ENCODE measurements at places on chromosomes 16 and 17.
A peak's percentile ranks its signal among the peaks of the same experiment; 100 is the strongest.

DNA sequence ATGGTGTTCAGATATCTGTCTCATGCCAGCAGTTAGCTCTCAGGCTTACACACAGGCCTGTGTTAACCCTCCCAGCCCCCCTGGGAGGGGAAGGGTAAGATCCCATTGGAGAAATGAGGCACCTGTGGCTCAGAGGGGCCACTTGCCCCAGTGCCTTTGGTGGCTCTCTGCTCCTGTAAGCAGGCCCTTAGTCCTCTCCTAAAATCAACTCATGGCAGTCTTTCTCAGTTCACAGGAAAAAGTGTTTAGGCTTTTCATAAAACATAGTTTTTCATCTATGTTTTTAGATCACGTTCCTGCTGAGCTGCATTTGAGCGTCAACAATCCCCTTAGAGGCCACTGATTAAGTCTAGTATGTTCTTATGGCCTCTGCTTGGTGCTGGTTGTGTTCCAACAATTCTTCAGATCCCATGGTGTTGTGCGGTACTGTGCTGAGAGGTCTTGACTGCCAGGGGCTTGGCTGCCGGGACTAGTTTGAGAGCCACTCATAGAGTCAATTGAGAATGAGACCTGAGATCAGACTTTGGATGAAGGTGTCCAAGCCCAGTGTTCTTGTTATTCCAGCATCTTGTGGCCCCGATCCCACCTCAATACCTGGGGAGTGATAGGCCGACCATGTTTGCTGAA lies 10.6 kb downstream of the TAOK2 start:
- DNase-seq = no peak

- no peak for DNase-seq
These were observed 8.3 kb downstream of the NKIRAS2 start for GRCh38 chr17:42027961-42028790.

GRCh38 chr17:39915559-39915958 lies 2.9 kb downstream of the GSDMB start:
- DNase-seq = no peak

DNA sequence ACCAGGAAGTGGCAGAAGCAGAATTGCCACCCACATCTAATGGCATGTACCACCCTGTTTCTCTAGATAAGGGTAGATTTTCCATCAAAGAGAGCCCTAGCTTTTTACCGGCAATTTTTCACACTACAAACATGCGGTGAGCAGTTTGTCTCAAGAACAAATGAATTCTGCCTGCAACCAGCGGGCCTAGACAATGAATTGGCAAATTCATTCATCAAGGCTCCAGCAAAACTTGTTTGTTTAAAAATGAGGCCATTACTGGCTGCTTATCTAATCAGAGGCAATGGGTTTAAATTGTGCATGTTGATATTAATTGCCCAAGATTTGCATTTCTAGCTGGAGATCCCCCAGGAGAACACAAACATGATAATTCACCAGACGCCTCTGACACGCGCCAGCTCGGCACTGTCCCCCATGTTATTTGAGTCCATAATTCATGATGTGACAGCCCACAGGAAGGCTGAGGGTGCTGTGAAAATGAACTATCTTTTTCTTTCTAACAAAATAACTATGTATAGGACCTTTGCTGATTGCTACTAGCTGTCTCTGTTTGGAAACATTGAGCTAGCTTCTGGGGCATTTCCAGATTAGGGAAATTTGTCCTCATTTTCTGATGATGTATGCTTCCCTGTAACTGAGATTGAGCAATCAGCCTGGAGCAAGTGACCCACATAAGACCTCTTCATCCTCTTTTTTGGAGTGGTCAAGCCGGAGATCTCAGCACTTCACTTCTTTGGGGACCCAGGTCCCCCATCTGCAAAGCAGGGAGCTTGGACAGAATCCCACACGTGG lies 80.8 kb downstream of the CNGB1 start:
- DNase-seq = no peak

DNA sequence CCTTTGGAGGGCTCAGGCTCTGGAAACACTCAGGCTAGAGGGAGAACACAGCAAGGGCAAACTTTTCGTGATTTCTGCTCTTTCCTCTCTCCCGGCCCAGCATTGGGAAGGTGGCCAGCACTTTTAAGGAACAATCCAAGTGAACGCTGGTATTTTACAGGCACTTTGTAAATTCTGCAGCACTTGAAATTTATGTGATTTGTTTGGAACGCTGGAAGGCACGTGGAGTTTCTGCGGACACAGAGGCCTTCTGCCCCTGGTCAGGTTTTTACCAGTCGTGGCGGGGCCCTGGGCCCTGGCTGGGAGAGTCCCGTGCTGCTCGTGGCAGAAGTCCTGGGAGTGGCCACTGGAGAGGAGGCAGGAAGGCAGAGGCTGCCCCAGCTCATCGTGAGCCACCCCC lies 188.6 kb downstream of the ENGASE start:
- DNase-seq = no peak

- DNase-seq = no peak
These were observed 168.3 kb downstream of the SEC14L1 start for GRCh38 chr17:77308861-77309726.

GRCh38 chr16:68539711-68540239 lies 684 bp downstream of the ZFP90 start:
- DNase-seq = no peak

DNA sequence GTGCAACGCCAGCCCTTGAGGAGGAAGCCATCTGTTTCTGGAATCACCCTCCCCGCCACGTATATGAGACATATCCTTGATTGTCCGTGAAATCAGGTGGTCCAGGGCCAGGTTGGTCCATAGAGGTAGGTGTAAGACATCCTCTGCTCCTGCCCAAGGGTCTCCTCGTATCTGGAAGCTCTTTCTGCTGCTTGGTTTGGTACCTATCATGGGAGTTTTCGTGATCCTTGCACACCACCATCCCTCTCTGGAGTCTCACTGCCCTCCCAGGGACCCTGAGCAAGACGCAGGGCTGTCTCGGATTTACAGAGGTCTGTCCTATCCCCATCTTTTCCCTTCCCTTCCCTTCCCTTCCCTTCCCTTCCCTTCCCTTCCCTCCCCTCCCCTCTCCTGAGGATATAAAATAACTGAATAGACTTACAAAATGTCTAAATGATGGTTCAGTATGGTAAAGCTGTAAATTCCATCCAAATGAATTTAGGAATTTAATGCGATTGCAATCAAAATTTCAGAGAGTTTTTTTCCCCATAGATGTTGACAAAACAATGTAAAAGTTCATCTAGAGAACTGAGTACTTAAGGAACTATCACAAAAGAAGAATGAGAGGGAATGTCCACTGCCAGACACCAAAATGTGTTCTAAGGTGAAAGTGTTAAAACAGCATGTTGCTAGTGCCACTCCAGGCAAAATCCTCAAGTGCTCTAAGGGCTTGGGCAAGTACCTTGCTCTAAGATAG lies 2.0 kb upstream of the CCDC42 start:
- DNase-seq = peak; percentile 30

DNA sequence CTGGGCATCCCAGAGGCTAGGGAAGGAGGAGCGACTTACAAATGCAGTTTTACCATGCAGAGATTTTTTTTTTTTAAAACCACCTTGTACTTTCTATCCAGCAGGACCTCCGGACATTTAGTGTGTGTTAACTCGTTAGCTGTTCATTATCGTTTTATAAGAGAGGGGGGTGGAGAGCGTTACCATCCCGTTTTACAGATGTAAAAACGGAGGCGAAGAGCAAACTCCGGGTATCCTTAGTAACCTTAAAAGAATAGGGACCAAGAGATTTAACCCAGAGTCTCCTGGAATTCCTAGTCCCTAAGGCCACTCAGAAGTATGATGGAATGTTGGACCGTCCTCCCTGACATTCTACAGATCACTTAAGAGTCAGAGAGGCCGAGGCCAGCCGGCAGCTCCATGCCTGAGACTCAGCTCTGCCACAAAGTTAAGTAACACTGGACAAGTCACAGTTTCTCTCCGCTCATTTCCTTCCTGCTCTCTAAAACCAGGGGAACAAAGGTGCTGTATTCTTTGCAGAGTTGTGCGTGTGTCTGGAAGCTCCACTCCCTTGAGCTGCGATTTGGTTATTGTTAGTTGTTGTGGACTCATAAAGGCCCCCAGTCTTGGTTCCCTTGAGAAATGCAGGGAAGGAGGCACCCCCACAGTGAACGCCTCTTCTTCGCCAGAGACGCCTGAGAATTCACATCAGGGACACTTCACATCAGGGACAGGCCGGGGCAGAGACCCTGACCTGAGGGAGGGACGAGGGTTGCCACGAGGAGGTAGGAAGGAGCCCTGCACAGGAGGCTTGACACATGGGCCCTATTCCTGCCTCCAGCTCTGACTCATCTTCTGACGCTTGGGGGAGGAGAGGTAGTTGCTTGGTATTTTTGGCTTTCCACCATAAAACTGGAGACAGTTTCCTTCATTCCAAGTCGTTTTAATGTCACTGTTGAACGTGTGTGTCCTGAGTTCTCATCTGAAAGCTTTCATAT lies 1.2 kb downstream of the DUSP14 start:
- no peak for DNase-seq

DNA sequence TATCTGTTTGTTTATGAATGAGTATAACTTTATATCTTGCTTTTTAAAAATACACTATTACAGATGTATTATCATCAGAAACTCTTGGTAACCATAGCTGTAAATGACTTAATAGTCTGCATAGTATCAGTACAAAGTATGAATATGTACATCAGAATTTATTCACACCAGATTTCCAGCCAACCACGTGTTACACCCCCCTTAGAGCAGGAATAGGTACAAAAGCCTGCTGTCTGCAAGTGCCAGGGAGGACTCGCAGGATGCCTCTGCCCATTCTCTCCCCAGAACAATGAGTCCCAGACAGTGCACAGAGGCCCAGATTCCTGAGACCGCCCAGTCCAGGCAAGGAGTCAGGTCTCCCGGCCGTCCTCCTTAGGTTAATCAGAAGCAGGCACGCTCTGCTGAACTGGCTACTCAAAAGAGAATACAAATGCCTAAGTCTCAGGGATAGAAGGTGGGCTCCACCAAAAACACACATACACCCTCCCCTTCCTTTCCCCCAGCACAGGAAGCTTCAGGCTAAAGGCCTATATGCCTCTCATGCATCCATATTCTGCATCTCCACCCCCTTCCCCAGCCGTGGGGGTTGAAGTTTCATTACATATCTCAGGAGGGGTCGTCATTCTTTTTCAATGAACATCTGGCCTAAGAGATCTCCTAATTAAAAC lies 159.1 kb upstream of the CDH11 start:
- DNase-seq = no peak

- DNase-seq = no peak
These were observed 71.2 kb upstream of the LGALS9 start for GRCh38 chr17:27559506-27560481.

GRCh38 chr17:76539631-76540271 lies at the start of gene PRCD:
TSS of gene PRCD (plus strand) at chr17:76540044. CDS start at chr17:76540142, 98 bp downstream.
- no peak for DNase-seq

DNA sequence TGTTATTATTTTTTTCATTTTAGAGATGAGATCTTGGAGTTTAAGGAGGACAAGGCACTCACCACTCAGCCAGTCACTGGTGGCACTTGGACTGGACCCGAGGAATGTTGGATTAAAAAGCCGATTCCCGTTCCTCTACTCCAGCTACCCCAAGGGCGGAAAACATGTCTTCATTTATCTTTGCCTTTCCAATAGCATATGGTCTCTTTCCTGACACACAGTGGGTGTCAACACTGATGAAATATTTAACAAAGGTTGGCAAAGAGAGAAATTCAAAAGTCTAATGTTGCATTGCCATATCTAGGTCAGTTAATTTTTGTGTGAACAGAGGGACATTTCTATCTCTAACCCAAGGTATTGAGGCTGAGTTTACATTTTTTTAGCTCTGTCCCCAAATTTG lies 459.7 kb downstream of the RBFOX1 start:
- no peak for DNase-seq

GRCh38 chr17:46764000-46764708 lies 54.3 kb downstream of the WNT3 start:
- no peak for DNase-seq

GRCh38 chr17:80619535-80620235 lies 75.0 kb downstream of the RPTOR start:
- no peak for DNase-seq

DNA sequence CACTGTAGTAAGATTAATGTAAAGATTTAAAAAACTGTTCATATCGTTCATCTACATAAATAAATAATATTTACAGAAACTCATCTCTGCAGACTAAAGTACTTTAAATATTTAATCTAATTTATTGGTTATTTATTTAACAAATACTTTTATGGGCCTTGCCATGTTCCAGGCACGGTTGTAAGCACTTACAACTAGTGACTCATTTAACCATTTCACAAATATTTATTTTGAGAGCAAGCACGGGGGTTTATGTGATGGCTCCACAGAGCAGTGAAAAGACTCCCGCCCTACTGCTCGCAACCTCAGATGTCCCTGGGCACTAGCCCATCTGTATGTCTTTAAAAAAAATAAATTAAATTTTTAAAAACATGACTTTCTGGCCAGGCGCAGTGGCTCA lies 575.9 kb downstream of the WWOX start:
- DNase-seq = no peak
